ENCODE measurements at places on chromosomes 16 and 17.

DNA sequence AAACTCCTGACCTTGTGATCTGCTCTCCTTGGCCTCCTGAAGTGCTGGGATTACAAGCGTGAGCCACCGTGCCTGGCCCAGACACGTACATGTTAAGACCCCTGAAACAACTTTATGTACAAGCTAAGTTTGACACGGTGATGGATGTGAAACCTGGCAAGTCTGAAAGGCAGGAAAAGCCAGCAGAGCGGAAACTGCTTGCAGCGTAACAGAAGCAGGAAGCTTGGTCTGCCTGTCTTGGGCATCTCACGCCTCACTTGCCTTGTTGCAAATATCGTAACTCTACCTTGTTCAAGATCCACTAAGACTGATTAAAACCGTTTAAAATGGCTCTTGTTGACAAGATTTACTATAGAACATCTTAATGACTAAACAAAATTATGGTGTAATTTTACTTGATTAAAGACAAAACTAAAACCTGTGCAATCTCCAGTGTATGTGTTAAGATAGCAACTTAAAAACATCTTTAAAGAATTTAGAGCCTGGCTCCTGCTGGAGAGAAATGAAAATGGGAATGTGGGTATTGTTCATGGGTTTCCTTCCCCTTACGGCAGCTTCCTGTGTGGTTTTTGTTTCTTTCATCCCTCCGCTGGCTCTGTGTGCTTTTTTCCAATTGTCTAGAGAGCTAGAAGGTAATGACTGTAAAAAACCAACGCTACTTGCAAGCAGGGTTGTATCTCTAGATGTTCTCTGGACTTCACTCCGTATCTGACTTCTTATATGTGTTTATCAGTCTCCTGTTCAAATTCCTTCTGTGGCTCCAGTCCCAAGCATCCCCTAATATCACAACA lies 477.6 kb downstream of the XYLT1 start:
- DNase-seq, result peak; percentile 56

GRCh38 chr16:82694239-82694874 lies 67.6 kb downstream of the CDH13 start:
- no peak for DNase-seq

- no peak for DNase-seq
These were observed 221.2 kb downstream of the PRKCA start for GRCh38 chr17:66523378-66524200.

DNA sequence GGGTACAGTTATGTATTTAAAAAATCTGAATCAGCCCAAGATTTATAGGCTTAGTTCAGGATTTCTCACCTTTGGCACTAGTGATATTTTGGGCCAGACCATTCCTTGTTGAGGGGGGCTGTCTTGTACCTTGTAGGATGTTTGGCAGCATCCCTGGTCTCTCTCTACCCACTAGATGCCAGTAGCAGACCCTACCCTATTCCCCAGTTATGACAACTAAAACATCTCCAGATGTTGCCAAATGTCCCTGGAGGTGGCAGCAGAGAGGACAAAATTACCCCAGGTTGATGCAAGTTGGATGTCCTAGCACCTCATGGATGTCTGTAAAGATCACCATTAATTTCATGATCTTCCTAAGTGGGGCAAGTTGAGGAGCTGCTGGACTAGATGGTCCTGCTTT lies 45.8 kb downstream of the SYT17 start:
- no peak for DNase-seq

DNA sequence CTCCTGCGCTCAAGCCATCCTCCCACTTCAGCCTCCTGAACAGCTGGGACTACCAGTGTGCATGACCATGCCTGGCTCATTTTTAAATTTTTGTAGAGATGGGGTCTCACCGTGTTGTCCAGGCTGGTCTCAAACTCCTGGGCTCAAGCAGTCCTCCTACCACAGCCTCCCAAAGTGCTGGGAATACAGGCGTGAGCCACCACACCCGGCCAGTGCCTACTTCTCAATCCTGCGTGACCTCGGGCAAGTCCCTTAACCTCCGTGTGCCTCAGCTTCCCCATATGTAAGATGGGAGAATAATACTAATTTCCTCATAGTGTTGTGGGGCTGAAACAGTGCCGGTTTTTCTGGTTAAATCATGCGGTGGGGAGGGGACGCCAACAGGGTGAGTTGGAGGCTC lies 143.5 kb upstream of the CIBAR2 start:
- DNase-seq, result no peak

DNA sequence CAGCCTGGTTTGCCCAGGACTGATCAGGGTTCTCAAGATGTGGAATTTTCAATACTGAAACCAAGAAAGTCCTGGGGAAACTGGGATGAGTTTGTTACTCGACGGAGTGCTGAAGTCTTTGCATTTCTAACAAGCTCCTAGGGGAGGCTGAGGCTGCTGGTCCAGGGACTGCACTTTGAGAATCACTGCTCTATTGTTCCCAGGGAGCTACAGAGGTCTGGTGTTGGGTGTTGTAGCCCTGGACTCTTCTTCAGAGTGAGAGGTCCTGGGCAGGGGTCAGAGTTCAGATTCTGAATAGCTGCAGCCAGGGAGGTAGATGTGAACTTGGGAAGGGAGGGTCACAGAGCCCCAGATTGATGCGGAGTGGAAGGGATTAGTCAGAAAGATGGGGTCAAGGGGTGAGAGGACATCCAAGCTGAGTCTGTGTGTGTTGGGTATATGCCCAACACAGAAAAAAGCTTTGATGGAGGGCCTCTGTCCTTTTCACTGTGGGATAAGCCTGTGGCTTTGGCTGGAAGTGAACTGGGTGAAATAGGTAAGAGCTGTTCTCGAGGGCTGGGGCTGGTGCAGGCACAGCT lies 14.1 kb downstream of the TMEM238L start:
- no peak for DNase-seq

- no peak for DNase-seq
These were observed 20.8 kb downstream of the PIK3R5 start for GRCh38 chr17:8944748-8945147.

GRCh38 chr17:74008196-74008595 lies 195.3 kb upstream of the RPL38 start:
- no peak for DNase-seq
